ENCODE measurements at places on chromosomes 5 and 9.

GRCh38 chr5:172545291-172545801 is 91.0 kb upstream of the SH3PXD2B start:
- no peak for DNase-seq

DNA sequence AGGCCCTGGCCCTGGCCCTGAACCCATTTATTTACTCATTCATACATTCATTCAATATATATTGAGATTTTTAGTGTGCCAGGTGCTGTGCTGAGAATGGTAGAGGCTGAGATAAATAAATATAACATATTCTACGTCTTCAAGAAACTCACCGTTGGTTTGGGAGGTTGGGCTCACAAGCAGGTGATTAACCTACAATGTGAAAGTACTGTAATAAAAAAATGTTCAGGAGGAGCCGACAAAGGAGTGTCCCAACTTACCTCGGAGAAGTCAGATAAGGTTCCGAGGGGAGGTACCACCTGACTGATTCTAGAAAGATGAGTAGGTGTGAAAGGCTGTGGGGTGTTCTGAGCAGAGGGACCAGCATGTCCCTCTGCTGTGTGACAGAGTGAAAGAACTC is 479.6 kb upstream of the KLF4 start:
- no peak for DNase-seq

DNA sequence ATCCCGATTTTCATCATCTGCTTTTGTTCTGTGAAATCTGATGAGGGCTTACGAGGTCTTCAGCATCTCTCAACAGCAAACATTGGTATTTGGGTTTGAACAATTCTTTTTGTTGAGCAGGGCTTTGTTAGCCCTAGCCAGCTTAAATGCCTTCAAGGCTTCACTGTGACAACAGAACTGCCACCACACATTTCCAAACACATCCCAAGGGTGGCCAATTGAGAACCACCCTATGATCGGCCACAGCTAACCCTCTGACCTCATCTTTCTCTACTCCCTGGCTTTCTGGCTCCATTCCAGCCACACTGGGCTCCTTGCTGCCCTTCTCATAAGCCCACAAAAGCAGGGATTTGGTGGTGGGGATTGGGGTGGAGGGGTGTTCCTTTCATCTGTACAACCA is 17.6 kb downstream of the MTX3 start:
- no peak for DNase-seq

DNA sequence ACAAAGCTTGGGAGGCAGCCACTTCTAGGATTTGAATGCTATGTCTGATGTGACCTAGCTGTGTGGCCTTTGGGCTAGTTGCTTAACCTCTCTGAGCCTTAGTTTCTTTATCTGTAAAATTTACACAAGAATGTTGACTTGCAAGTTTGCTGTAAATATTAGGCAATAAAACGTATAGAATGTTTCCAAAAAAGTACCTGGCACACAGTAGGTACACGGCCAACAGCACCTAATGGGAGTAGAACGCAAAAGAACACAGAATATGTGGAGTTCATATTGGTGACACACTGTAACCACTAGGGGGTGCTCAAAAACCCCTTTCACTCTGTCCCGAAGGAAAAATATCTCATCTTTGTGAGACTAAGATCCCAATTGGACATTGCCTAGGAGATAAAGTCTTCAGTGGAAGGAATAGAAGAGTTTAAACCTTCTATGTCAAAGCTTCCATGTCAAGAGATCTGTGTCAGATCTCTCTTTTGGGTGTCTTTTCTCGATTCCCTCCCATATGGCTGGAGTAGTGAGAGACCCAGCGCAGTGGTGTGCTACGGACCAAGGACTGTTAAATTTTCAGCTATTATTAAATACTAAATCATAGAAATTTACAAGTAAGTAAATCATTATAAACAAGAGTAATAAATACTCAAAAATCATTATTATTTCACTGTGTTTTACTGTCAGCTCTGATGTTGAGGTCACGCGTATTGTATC is 145.4 kb upstream of the RAD23B start:
- peak; percentile 40 for DNase-seq

- no peak for DNase-seq
These were observed 94.4 kb upstream of the MAP1B start for GRCh38 chr5:72012906-72013305.

GRCh38 chr5:83857341-83857740 is 136.7 kb upstream of the HAPLN1 start:
- no peak for DNase-seq

GRCh38 chr9:135146766-135147473 is 59.5 kb downstream of the OLFM1 start:
- DNase-seq, result no peak

DNA sequence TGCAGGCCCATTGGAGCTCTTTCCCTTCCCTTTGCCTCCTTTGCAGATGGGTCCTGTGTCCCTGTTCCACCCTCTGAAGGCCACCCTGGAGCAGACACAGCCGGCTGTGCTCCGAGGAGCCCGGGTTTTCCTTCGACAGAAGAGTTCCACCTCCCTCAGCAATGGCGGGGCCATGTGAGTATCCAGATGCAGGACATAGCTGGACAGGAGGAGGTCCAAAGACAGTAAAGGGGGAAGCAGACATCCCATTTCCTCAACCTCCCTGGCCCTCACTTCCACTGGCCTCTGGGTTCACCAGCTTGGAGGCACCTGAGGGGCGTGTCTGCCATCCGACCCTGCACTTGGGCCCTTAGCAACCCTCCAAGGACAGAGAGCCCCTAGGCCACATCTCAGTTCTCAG is 237.9 kb downstream of the CACNA1B start:
- DNase-seq, result no peak

DNA sequence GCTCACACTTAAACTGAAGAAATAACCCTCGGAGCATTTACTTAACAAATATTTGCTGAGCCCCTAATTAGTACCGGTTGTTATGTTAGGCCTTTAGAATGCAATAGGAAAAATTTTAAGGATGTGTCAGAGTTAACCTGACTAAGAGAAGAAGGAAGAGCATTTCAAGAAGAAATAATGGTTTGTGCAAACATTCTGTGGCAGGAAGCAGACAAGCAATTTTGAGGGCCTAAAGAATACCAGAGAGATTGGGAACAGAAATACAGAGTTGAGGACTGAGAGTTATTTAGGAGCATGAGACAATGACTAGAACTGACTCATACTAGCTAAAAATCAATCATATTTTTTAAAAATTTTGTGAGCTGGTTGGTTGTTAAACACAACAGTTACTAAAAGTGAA is 218.8 kb downstream of the PRR16 start:
- peak; percentile 88 for DNase-seq

GRCh38 chr9:116800885-116801284 is 113.8 kb downstream of the TRIM32 start:
- DNase-seq, result no peak

- no peak for DNase-seq
These were observed 10.8 kb downstream of the ANKRD34B start for GRCh38 chr5:80559244-80559643.

DNA sequence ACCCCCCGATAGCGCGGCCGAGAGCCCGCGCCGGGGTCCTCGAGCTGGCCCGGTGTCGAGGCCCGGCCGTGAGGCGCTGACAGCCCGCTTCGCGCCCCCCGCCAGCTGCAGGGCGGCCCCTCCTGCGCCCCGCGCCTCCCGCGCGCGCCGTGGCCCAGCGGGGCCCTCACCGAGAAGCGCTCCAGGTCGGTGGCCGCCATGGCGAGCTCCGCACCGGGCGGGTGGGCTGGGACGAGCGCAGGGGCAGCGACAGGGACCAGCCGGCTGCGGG is 166 bp downstream of the SEPTIN8 start:
- DNase-seq, result no peak

- DNase-seq, result no peak
These were observed 70.6 kb upstream of the PCSK1 start for GRCh38 chr5:96503501-96504236.

- no peak for DNase-seq
These were observed 209.6 kb downstream of the TRPM3 start for GRCh38 chr9:70911791-70912190.

GRCh38 chr9:82090046-82090445 is 101.5 kb downstream of the SPATA31D1 start:
- no peak for DNase-seq

GRCh38 chr5:172451771-172452197 is 2.5 kb downstream of the SH3PXD2B start:
- DNase-seq, result peak; percentile 90

GRCh38 chr5:20536341-20536740 is 548.3 kb upstream of the CDH18 start:
- DNase-seq, result no peak

DNA sequence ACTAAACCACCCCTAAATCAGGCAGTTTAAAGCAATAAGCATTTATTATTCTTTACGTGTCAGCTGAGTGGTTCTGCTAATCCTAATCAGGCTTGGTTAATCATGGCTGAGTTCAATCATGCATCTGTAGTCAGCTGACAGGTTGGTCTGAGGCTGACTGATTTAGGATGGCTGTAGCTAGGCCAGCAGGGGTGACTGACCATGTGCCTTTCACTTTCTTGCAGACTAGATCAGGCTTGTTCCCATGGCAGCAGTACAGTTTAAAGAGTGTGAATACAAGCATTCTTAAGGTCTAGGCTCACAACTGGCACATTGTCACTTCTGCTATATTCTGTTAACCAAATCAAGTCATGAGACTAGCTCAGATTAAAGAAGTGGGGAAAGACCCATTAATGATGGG is 16.1 kb upstream of the MPDZ start:
- DNase-seq, result no peak

GRCh38 chr5:98845878-98846277 is 72.4 kb downstream of the RGMB start:
- no peak for DNase-seq

DNA sequence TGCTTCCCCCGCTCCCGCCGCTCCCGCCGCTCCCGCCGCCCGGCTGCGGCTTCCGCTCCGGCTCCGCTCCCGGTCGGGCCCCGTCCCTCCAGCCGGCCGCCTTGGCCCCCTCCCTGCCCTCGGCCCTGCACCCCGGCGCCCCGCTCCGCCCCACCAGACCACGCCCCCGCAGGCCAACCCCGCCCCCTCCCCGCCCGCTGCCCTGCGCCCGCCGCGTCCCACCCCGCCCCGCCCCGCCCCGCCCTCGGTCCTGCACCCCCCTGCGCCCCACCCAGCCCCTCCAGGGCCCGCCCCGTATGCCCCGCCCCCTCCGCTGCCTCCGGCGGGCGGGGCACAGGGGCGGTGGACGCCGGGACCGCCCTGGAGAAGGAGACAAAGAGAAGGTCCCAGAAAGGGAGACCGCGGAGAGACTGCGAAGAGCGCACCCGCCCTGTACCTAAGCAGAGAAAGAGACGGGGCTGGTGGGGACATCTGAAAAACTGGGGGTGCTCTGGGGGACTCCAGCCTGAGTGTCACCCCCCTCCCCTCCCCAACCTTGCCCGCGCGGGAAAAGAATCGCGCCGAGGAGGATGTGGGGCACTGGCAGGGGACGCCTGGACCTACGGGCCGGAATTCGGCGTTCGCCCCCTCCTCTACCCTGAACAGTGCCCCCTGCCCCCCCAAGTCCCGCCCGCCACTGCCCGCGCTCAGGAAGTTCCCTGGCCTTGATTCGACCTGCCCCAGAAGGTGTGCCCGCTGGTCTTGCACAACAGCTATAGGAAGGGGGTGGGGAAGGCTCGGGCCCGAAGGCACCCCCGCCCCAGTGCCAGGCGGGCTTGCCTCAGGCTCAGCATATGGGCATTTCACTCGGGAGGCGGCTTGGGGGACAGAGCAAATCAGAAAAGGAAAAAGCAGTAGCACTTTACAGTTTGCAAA is 42.8 kb upstream of the STXBP1 start:
- DNase-seq, result peak; percentile 92

DNA sequence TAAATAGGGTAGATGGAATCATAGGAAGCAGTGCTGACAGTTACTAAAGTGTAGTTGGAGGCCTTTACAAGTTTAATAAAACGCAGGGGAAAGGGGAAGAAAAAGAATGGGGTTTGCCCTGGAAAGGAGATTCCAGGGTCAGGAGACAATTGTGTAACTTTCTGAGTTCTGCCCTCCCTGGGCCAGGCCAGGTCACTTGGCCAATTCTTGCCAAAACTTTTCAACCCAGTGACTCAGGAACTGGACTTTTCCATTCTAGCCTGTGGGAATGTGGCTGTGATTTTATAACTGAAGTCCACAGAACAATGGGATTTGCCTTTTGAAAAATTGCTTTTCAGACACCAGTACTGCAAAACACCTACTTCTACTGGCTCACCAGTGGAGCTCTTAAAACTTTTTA is 289.8 kb upstream of the ANKRD55 start:
- DNase-seq, result no peak

GRCh38 chr9:96071076-96071814 is 195.8 kb downstream of the ERCC6L2 start:
- peak; percentile 29 for DNase-seq

GRCh38 chr5:39566891-39567290 is 142.1 kb upstream of the DAB2 start:
- DNase-seq, result no peak
